ENCODE measurements at places on chromosomes 5 and 9.

DNA sequence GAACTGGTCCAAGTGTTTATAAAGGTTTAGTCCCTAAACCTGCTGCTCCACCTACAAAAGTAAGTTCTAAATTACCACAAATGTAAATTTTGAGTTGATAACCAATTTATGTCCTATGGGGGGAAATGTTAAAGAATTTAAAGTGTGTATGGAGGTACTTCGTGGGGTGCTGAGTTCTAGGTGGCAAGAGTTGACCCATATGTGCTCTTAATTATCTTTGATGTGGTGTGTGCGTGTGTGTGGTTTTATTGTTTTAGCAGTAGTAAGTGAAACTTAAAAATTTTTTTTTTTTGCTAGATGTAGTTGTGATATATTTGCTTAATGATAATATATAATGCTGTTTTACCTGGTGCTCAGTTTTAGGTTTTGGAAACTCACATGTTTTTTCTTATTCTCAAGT, 72.6 kb downstream of the GPBP1 start:
- DNase-seq: no peak

GRCh38 chr9:134863941-134864820, 16.4 kb upstream of the FCN2 start:
- DNase-seq: no peak

GRCh38 chr9:74951725-74952151, 974 bp downstream of the C9orf40 start:
- peak; percentile 81 for DNase-seq

DNA sequence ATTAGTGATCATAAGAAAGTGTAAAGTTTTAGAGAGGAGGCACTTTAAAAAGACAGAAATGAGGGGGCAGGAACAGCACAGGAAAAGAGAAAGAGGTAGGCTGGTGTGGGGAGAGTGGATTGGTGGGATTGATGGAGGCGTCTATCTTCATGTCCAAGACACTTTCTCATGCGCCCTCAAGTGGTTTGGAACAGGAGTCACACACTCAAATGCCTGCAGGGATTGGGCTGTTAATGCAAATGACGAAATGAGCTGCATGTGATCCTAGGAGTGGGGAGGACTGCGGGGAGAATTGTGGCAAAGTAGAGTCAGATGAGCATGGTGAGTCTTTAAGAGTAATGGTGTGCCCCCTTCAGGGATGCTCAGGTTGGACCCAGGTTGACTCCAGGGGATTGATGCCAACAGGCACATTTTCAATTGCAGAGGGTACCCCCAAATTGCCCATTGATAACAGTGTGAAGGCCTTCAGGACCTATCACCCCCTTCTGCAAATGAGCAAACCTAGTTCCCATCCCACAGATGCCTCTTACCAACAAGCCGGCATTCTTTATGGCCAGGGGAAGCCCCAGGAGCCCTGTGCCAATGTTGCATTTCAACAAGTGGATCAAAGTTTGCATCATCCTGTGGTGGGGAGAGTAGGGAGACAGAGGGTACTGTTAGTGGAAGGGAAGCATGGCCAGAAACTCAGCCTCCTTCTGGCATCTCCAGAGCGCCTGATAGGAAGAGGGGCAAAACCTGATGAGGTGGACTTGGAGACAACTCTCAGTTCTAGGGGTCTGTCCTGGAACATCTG, 5.3 kb downstream of the SLC36A3 start:
- no peak for DNase-seq

- no peak for DNase-seq
Measured at GRCh38 chr5:74367241-74367733, 273.2 kb downstream of the ENC1 start.

GRCh38 chr9:10079284-10079964, 533.4 kb downstream of the PTPRD start:
- DNase-seq: no peak

GRCh38 chr5:90131383-90132133, 278.0 kb downstream of the CETN3 start:
- no peak for DNase-seq

GRCh38 chr5:136094913-136095641, 37.6 kb upstream of the SMAD5 start:
- DNase-seq: no peak

Data from right kidney (tissue), 9 donors.